ENCODE measurements at places on chromosomes 2 and 18.

- DNase-seq, result no peak
Measured at GRCh38 chr2:120600335-120600734, 135.3 kb upstream of the GLI2 start.

DNA sequence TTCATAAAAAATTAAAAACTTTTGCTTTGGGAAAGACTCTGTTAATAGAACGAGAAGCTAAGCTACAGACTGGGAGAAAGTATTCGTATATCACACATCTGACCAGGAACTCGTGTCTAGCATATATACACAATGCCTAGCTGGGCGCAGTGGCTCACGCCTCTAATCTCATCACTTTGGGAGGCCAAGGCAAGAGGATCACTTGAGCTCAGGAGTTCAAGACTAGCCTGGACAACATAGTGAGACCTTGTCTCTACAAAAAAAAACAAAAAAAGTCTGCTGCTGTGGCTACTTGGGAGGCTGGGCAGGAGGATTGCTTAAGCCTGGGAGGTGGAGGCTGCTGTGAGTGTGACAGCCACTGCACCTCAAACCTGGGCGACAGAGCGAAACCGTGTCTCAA lies 46.6 kb downstream of the EPB41L5 start:
- no peak for DNase-seq

- no peak for DNase-seq
Measured at GRCh38 chr2:65655000-65655399, 222.6 kb upstream of the SPRED2 start.

GRCh38 chr2:35447215-35447614 lies 908.4 kb upstream of the CRIM1 start:
- no peak for DNase-seq

- no peak for DNase-seq
Measured at GRCh38 chr2:54840559-54841468, 117.4 kb downstream of the EML6 start.

All from T-helper 22 cell (primary cell).